ENCODE measurements at places on chromosomes 11 and 22.

DNA sequence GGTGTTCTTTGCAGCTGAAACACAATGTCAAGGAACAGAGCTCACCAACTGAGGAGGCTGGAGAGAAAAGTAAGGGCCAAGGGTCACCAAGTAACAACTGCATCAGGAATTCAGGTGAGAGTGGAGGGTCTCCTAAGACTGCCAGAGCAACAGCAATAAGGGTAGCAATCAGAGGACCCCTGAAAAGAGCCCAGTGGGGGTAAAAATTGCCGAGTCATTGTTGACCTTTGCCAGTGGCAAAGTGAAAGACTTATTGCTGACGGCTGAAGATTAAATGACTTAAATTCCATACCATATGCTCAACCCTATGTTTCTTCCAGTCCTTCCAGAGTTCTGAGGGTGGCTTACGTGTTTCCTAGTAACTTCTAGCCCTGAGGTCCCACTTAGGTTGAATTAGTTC is 51.9 kb upstream of the ARHGAP42 start:
- no peak for DNase-seq

GRCh38 chr11:116930177-116930576 is 92.8 kb upstream of the APOA1 start:
- DNase-seq = peak; percentile 29

- peak; percentile 60 for DNase-seq
Observed at GRCh38 chr11:9459667-9460321, 1.0 kb upstream of the ZNF143 start.

DNA sequence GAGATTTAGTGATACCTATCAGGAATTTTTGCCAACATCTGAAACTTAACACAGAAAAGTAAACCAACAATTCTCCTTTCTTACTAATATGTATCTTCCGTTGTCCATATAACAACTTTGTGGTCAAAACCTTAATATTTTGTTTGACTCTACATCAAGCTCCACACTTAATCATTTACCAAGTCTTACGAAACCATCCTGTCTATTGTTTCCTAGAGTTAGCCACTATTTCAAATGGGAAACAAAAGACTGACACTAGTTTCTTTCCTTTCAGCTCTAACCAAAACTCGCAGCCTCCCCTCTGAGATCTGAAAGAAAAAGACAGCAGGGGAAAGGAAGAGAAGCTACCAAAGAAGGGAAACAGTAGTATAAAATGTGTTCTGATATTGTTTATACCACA is 26.5 kb upstream of the PRDM10 start:
- DNase-seq = no peak

GRCh38 chr11:33383075-33383919 is 126.1 kb downstream of the HIPK3 start:
- no peak for DNase-seq

DNA sequence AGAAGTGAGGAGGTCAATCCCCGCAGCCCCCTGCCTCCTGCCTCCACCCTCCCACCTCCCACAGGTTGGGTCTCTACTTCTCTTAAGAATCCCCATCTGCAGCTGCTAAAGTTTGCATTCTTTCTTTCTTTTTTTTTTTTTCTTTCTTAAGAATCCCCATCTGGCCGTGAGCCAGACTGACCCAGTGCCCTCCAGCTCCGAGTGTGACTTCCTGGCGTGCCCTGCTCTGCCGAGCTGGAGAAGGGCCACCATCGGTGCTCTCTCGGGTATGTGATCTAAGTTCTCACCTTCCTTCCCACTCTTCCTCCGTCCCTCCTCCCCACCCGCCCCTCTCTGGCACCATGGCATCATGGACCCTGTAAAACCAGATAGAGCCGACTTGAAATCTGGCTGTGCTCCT is 66.7 kb upstream of the LMO1 start:
- DNase-seq = no peak

DNA sequence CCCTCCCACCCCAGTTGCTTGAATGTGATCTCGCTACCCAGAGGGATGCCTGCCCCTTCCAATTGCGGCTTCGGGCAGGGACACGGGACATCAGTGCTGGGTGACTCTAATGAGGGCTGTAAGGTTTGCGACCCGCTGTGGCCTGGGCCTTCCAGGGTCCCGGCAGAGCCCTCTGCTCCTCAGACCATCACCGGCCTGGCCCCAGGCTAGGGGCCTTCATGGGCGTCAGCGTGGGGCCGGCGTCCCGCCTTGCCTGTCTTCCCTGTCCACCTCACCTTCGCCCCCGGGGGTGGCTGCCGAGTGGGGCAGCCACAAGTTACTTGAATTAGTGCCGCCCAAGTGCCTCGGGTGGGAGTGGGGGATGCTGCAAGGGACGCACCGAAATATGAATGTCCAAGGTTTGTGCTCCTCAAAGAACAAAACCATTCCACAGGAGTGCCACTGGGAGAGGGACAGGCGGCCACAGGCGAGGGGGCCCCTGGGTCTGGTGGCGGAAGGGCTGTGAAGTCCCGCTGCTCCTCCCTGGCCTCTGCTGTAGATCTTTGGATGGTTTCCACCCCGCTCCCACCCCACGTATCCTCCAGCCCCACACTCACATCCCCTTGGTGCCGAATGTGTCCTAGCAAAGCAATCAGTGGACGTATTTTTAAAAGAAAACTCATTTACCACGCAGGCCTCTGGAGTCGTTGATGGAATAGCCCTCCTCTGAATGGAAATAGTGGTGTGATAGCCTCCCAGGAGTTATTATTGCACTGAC is 317.1 kb downstream of the NTM start:
- DNase-seq = no peak

- DNase-seq = no peak
Observed at GRCh38 chr22:46256358-46256958, 6.4 kb upstream of the CDPF1 start.

- DNase-seq = peak; percentile 59
Observed at GRCh38 chr11:15819679-15820286, 536.6 kb downstream of the SOX6 start.

GRCh38 chr11:47943721-47944586 is 36.4 kb upstream of the PTPRJ start:
- no peak for DNase-seq

DNA sequence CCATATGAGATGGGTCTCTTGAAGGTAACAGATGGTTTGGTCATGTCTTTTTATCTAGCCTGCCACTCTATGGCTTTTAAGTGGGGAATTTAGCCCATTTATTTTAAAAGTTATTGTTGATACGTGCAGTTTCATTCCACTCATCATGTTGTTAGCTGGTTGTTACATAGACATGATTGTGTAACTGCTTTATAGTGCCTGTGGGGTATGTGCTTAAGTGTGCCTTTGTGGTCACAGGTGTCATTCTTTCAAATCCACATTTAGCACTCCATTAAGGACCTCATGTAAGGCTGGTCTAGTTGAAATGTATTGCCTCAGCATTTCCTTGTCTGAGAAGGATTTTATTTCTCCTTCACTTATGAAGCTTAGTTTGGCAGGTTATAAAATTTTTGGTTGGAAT is 263.8 kb upstream of the LUZP2 start:
- no peak for DNase-seq

Measured in inflammatory macrophage treated with lipopolysaccharide for 4 hours (primary cell).